ENCODE measurements at places on chromosomes 16 and 17.

- DNase-seq, result no peak
Observed at GRCh38 chr17:38436386-38436785, 8.1 kb downstream of the ARHGAP23 start.

GRCh38 chr17:47315451-47316266 is 8.1 kb upstream of the EFCAB13 start:
- no peak for DNase-seq

- DNase-seq, result no peak
Observed at GRCh38 chr17:42843358-42843934, 934 bp upstream of the AOC2 start.

- DNase-seq, result peak; percentile 89
Observed at GRCh38 chr17:44541884-44542581, 15.3 kb upstream of the FZD2 start.

DNA sequence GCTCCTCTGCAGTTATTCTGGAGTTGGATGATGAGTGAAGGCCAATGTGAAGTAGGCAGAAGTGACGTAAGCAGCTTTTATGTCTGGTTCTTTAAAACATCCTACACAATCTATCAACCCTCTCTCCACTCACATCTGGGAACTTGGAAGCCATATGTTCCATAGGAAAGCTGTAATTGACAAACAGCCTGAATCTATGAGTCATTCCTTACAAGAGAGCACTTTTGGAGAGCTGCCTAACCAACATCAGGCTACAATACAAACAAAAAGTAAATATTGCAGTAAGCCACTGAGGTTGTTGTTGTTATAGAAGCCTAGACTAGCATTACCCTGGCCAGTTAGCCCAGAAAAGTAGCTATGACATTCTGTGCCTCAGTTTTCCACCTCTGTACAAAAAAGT is 5.9 kb downstream of the CCL7 start:
- DNase-seq, result no peak

- no peak for DNase-seq
Observed at GRCh38 chr17:36063786-36064541, at the start of gene CCL18. TSS of gene CCL18 (plus strand) at chr17:36064272. CDS start at chr17:36064343, 71 bp downstream.

GRCh38 chr17:39069114-39069756 is 82.2 kb downstream of the PLXDC1 start:
- DNase-seq, result no peak

DNA sequence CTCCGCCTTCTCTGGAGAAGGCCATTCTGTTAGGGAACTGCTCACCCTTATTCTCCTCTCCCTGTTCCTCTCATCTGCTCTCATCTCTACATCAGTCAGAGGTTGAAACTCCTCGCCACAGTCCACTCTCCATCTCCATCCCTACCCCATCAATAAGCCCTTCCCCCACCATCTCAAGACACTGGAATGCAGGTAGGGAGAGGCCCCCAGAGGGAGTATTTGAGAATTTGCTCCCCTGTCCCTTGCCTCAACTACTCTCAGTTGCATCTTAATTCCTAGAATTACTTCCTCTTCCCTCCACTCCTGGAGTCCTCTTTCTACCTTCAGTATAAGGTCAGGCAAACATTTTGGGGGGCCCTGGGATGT is 2.0 kb upstream of the AATF start:
- no peak for DNase-seq

DNA sequence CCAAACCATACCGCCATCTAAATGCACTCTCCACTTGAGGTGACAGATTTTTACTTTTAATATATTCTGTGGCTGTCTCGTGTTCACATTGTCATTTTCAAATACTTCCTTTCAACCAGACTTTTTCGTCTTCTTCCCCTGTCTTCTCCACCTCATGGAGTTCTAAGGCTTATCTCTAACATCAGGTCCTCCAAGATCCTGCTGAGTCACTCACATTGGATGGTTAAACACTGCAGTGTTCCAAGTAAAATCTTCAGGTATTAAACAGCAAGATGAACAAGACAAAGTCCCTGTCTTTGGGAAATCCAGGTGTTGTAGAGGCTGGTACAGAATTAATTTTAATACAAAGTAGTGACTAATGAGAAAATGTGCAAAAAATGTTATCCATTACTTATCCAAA is 330.2 kb upstream of the KIF2B start:
- no peak for DNase-seq

DNA sequence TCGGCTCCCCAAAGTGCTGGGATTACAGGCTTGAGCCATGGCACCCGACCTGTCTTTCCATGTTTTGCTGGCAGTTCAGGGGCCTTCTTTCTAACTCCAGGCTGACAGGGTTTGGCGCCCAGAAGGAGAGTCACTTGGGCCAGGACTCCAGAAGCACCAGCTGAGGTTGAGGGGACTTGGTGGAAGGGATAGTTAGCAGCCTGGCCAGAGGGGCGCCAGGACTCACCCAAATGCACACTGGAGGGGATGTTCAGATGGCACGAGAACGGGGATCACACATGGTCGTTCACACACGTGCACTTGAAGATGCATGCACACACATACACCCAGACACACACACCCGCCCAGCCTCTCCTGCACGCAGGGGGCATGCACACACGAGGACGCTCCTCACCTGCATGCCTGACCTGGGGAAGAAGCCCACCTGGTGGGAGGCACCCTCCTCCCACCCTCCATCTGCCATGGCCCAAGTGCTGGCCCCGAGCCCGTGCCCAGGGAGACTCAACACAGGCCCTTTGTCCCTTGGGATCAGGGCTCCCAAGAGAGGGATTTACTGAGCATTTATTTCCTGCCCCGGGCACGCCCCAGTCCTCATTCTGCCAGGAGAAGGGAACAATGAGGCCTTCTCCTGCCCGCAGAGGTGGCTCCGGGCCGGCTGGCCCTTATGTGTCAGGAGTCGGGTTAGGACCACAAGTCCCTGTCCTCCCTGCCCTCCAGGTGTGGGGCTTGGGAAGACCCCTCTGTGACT is 2.3 kb upstream of the PRSS21 start:
- DNase-seq, result no peak

DNA sequence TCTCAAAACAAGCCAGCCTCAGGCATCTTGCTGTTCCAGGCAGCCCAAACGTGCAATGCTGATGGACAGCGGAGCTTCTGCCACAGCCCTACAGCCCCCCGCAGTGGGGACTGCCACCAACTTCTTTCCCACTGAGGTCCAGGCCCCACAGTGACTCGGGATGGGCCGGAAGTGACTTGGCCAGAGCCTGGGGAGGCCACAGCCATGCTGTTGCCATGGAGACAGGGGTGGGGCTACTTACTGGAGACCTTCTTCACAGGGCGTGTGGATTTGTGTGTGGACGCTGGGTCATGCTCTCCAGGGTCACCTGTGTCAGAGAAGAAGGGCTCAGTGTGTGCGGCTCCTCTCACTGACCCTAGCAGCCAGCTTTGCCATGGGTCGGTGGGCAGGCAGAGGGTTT is 15.0 kb downstream of the TRIM25 start:
- DNase-seq, result no peak

DNA sequence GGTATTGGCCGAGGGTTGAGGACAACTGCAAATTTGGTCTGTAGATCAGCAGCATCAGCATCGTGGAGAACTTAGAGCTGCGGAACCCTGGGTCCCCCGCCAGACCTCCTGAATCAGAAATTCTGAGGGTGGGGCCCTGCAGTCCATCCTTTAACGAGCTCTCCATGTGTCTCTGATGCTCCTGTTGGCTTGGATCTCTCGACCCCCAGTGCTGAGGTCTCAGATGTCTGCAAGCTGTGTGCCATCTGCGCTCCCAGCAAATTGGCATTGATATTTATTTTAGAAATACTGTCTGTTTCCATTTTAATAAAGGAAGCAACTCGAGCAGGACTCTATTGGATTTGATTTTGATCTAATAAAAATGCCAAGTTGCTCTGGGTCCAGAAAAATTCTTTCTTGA is 250.0 kb downstream of the KATNIP start:
- no peak for DNase-seq

DNA sequence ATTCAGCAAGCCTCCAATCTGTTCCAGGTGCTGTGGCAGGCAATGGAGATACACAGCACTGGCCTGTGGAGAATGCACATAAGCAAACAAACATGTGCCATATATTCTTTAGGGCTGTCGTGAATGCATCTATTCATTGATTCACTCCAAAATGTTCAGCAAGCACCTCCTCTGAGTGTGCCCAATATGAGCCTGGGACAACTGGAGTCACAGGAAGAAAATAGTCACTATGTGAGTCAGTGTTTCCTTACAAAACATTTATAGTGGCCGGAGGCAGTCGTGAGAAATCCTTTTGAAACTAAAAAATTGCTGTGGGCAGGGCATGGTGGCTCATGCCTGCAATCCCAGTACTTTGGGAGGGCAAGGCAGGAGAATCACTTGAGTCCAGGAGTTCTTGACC is 310.1 kb downstream of the CA10 start:
- DNase-seq, result no peak

DNA sequence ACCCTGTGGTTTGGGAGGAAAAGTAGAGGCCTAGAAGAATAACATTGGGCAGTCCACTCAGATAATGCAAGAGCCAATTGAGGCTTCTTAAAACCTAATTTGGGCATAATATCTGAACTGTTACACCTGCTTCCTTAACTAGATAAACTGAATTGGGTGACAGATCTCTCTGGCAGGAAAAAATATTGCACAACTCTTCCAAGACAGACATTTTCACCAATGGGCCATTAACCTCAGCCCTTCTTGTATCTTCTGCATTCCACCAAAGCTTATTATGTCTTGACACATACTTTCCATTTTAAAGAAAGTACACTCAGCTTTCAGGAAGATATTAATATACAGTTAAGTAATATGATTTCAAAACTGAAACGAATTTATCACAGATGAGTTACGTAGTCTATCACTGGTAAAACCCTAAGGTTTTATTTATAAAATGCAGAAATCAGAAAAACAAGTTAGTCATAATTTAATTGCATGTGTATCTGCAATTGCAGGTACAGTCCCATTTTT is 79.9 kb upstream of the MON1B start:
- DNase-seq, result no peak

- no peak for DNase-seq
Observed at GRCh38 chr16:86251682-86252081, 258.6 kb upstream of the FOXF1 start.

DNA sequence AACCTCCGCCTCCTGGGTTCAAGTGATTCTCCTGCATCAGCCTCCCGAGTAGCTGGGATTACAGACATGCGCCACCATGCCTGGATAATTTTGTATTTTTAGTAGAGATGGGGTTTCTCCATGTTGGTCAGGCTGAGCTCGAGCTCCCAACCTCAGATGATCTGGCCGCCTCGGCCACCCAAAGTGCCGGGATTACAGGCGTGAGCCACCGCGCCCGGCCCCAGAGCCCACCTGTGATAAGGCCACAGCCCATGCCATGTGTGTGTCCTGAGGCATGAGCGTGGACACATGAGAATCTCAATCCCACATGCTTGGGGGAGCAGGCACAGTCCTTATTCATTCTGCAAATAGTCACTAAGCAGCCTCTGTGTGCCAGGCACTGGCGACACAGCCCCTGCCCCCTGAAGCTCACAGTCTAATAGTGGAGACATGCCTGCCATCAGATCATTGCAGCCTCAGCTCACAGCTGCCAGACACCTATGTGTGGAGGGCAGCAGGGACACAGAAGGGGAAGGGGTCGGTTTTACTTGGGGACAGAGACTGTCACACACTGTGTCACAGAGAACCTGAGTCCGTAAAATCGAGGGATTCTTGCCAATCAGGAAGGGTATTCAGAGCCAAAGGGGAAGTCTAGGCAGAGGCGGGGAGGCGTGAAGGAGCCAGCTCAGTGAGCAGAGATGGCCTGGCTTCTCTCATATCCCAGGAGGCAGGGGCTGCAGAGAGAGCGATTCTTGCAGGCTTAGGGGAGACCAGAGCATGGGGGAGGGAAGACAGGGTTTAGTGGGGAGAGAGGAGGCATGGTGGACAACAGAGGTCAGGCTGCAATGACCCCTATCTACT is 9.4 kb upstream of the ABCC3 start:
- no peak for DNase-seq

DNA sequence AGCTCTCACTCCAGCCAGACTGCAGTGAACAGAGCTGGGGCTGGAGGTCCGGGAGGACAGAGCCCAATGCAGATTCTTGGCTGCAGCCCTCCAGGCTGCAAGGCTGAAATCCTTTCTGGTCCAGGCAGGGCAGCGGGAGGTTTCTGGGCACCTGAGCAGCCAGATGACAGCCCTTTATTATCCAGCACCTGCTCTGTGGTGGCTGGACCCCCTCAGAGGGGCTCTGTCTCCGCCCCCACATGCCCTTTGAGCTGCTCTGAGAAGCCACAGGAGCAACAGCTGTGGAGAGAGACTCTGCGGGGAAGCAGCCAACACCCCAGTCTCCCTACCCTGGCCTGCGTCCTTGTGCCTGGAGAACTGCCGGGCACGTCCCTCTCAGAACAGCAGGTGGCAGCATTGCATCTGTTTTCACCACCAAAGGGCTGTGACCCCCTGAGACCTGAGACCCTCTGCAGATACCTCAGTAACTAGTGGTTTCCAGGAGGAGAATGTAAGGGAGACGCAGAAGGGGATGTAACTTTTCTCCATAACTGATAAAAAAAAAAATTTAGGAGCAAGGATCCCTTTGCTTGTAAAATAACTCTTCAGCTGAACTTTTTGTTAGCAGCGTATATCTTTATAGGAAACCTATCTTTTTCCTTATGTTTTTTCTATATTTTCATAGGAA is 3.7 kb upstream of the CNP start:
- DNase-seq, result peak; percentile 91

- no peak for DNase-seq
Observed at GRCh38 chr17:3966720-3967363, 2.6 kb upstream of the ATP2A3 start.

GRCh38 chr17:13113821-13114525 is 96.1 kb upstream of the ELAC2 start:
- DNase-seq, result no peak

DNA sequence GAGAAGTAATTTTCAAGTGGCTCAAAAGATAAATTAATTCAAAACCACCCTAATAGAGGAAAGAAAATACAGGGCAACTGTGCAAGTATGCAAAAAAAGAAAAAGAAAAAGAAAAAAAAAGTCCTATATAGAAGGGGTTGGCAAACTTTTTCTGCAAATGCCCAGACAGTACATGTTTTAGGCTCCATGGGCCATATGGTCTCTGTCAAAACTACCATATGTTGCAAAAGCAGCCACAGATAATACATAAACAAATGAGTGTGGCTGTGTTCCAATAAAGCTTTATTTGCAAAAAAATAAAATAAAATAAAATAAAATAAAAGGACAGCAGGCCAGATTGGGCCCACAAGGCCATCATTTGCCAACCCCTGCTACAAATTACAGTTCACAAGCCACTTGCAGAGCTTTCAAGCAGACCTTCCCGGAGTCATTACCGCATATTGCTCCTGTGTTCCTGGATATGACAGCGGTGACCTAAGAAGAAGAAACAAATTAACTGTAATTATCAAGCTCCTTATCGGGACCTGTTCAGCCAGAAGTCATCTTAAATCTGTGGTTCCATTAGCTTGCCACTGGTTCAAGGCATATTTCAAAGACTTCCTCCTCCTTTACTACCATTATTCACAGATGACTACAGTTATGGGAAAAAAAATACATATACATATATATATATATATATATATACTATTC is 15.9 kb downstream of the ZC3H7A start:
- no peak for DNase-seq

DNA sequence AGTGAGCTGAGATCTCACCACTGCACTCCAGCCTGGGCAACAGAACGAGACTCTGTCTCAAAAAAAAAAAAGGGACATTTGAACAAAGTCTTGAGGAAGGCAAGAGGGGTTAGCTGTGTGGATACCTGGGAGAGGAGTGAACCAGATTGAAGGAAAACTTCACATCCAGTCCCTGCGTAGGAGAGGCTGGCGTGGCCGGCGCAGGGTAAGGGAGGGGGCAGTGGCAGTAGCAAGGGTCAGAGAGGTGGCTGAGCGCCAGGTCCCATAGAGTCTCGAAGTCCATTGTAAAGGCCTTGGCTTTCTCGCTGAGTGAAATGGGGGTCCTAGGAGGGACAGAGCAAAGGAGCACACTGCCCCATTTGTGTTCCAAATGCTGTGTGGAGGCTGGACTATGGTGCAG is 171.8 kb upstream of the WSCD1 start:
- peak; percentile 44 for DNase-seq
